ENCODE measurements at places on chromosomes 1 and 21. TPM values are rescaled to one million over a fixed set of nuclear protein-coding genes. Genes with fewer than 3 reads are reported as not detected.
A peak's percentile ranks its signal among the peaks of the same experiment; 100 is the strongest.

The SPRR2F gene
- polyA plus RNA-seq: not detected

The KIF26B gene
- 34.1 TPM for polyA plus RNA-seq

GRCh38 chr1:227330279-227331076, 12.2 kb upstream of the CDC42BPA start:
- DNase-seq: no peak

GRCh38 chr1:236495467-236496112, 28.2 kb upstream of the LGALS8 start:
- DNase-seq: no peak

The SPRR3 gene
- polyA plus RNA-seq: not detected

DNA sequence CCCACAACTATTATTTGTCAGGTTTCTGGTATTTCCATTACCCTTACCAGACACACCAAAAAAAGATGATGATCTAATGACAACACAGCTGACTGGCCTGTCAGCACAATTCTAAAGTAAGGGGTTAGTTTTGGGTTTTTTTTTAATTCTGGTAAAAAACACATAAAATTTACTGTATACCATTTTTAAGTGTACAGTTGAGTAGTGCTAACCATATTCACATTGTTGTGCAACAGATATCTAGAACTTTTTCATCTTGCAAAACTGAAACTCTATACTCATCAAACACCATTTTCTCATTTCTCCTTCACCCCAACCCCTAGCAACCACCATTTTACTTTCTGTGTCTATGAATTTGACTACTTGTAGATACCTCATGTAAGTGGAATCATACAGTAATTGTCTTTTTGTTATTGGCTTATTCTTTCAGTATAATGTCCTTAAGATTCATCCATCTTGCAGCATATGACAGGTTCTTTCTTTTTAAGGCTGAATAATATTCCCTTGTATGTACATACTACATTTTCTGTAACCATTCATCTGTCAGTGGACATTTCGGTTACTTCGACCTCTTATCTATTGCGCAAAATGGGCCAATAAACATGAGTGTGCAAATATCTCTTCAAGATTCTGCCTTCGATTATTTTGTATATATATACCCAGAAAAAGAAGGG, 29.8 kb downstream of the ARNT start:
- no peak for DNase-seq

- peak; percentile 71 for DNase-seq
Measured at GRCh38 chr1:7902478-7903085, 38.1 kb downstream of the TNFRSF9 start.

All from renal pelvis (tissue), 12 donors.